Thoracic aorta (tissue), 2 donors: ENCODE measurements at places on chromosomes 7 and 10. TPM values are rescaled to one million over a fixed set of nuclear protein-coding genes. Genes with fewer than 3 reads are reported as not detected.

HOXA13 gene
- total RNA-seq: 0.14 TPM

EGR2 gene
- 0.95 TPM for total RNA-seq

DNA sequence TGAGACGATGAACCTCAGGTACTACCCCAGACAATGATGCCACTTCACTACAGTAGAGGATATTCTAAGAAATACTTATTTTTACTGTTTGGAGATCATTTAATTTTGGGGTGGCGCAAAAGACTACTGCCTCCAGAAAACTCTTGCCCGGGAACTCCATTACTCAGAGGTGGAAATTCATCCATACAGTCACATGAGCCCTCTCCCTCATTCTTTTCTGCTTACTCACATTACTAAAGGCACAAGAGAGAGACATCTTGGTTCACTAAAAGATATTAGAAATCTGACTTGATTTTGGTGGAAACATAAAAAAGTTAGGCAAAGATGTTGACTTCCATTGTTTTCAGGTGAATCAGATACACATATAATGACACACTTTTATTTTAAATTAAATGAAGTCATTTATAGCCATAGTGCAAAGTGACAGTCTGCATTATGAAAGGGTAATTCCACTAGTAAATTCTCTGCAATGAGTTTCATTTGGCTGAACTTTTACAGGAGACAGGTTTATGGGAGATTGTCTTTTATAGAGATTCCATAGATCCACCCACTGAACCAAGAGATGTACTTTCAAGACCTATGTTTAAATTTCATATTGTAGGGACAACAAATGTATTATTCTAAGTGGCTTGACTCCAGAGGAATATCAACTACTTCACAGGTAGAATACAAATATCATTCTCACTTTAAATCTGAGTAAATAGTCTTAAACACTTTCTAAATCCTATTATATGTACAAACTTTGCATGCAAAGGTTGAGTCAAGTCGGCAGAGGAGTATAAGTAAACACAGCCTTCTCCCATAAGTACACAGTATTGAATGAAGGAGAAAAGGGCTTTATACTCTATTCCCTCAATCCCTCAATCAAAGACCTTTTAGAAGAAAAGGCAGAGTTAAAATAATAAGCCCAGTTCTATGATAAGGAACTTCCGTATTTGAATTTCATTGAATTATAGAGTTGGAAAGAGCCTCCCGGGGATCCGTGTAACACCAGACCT is 18.8 kb downstream of the NEBL start:
- DNase-seq: no peak

GRCh38 chr7:108313086-108313485 is 143.2 kb downstream of the NRCAM start:
- no peak for DNase-seq

DNA sequence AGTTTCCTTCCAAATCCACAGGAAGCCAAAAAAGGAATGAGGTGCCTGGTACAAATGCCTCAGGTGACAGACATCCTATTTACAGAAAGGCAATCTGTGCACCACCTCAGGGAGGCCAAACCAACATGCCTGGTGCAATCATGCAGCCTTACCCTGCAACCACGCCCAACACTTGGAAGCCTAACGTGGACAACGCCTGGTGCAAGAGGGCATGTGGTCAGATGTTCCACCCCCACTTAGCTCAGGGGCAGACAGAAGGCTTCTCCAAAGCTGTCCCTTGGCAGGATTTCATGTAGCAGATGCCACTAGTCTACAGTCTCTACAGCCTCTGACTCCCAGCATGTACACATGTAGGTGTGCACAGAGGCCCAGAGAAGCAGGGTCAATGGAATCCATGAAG is 89.5 kb downstream of the KCNMA1 start:
- no peak for DNase-seq
